ENCODE measurements at places on chromosomes 4 and X.

- DNase-seq = no peak
Observed at GRCh38 chr4:135123632-135124031, 922.0 kb upstream of the PABPC4L start.

DNA sequence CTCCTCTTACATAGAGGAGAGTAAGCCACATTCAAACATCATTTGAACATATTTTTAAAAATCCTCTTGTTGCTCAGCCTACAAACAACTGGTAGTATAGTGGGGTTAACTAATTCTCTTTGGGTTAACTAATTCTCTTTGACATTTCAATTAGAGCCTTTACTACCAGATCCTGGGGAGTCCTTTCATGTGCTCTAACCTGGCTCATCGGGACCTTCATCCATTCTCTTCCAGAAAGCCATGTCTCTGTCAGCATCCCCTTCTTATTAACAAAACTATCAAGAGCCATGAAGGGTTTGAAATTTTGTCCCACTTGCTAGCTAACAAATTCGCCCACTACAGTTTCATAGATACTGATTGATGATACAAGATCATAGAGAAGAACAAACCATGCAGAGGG, 349.8 kb upstream of the PABPC4L start:
- no peak for DNase-seq

- no peak for DNase-seq
Observed at GRCh38 chrX:152897222-152898131, at the start of gene ZNF185. TSS of gene ZNF185 (plus strand) at chrX:152898067. CDS start at chrX:152914490, 16,423 bp downstream.

DNA sequence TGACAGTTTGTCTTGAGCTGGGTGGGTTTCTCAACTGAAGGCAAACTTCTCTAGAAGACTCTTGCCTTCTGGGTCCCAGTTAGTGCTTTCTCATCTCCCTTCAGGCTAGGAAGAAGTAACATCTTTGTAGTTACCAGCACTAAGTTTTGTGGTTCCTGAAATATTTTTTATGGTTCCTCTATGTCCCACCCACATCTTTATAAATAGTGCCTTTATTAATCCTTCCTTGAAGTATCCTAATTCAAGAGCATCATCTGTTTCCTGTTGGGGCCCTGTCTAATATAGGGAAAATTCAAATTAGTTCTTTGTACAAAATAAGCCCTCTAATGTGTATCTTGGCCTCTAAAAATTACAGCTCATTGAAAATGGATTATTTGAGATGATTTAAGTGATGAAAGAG, 147.4 kb upstream of the MAOA start:
- no peak for DNase-seq

- DNase-seq = no peak
Observed at GRCh38 chr4:182711211-182711610, 206.0 kb downstream of the DCTD start.

DNA sequence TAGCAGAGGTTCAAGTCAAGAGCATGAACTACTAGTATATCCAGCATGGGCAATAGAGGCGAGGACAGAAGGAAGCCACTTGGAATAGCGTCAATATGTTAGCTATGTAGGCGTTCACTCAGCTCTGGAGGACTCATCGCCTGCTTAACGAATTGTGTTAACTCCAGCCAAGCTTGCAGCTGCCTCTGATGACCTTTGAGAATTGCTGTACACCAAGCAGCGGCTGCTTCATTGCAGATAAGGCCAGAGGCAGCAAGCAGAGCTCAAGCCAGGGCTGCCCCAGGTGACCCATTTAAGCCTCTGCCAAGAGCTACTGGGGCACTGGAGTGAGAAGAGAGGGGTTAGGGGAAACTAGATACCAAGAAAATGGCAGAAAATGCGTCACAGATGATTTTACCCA, 160.2 kb upstream of the IGFBP7 start:
- DNase-seq = no peak

DNA sequence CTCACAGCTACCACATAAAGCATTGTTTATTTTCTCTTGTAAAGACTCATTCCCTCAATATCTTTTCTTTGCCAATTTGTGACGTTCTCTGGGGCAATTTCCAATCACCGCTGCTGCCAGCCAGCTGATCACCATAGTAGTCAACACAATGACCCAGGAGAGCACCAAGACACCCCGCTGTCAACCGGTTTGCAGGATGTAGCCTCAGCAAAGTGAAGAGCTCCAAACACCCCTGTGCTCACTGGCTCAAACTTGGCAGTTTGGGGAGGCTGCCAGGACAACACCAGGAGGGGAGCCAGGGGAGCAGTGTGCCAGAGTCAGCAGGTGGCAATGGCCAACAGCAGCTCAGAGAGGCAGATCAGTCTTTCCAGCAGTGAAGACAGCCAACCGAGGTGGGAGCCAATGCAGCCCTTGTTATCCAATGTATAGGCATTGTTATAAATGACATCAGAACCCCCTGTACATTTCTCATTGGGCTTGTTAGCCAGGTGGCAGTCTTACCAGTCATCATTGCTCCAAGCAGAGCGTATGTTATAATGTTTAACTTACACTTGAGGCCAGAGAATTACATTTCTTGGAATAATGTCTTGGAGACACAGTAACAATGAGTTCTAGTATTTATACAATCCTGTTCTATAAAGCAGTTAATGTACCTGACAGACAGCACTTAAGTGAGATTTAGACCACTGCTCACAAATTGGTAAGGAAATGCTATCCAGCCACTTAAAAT, 274.9 kb upstream of the GK2 start:
- no peak for DNase-seq

DNA sequence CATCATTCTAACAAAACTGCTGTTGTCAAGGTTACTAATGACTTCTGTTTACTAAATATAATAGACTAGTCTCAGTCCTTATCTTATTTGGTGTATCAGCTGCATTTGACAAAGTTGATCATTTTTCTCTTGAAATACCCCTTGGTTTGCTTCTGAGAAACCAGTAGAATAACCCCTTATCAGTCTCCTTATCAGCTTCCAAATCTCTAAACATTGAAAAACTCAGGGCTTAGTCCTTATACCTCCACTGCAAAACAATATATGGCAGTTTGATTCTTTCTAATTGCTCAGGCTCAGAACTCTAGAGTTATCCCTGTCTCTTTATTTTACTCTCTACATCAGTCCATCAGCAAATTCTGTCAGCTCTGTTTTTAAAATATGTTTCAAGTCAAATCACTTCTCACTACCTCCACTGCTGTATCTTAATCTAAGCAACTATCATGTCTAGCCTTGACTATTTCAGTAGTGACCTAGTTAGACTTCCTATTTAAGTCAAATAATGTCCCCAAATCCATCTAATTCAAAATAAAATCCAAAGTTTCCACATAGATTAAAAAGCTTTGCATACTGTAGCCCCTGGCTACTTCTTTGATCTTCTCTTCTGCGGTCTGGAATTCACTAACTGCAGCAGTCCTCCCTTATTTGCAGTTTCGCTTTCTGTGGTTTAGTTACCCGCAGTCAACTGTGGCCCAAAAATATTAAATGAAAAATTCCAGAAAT, 87.1 kb upstream of the NPNT start:
- DNase-seq = no peak

- no peak for DNase-seq
Observed at GRCh38 chr4:37960098-37960497, at the start of gene PTTG2. TSS of gene PTTG2 (plus strand) at chr4:37960398. CDS start at chr4:37960435, 37 bp downstream.

- peak; percentile 70 for DNase-seq
Observed at GRCh38 chrX:46836701-46837557, at the start of gene RP2. TSS of gene RP2 (plus strand) at chrX:46837043. CDS start at chrX:46837101, 58 bp downstream.

- no peak for DNase-seq
Observed at GRCh38 chr4:4666693-4667621, 125.1 kb upstream of the STX18 start.

- DNase-seq = no peak
Observed at GRCh38 chrX:131213400-131213799, 75.7 kb downstream of the IGSF1 start.

DNA sequence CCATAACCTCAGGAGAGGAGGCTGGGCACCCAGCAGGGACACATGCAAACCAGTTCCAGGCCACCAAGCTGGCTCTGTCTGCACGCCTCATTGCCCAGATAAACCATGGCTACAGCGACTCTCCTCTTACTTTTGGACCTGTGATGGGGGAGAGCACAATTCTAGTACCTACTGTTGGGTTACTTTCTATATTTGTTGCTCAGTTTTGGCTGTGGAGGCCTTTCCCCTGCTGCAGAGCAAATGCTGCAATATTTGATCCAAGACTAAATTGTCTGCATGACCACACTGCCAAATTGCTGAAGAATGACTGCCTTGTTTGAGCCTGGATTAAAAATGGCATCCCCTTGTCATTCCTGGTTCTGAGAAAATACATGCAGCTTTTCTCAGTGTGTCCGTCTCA, 253.5 kb downstream of the ARHGAP10 start:
- no peak for DNase-seq

GRCh38 chrX:64204701-64205440, 637 bp downstream of the AMER1 start:
- DNase-seq = peak; percentile 0

- DNase-seq = no peak
Observed at GRCh38 chr4:149719357-149719756, 96.3 kb downstream of the IQCM start.

- DNase-seq = peak; percentile 29
Observed at GRCh38 chr4:184473499-184474262, 669 bp downstream of the IRF2 start.

DNA sequence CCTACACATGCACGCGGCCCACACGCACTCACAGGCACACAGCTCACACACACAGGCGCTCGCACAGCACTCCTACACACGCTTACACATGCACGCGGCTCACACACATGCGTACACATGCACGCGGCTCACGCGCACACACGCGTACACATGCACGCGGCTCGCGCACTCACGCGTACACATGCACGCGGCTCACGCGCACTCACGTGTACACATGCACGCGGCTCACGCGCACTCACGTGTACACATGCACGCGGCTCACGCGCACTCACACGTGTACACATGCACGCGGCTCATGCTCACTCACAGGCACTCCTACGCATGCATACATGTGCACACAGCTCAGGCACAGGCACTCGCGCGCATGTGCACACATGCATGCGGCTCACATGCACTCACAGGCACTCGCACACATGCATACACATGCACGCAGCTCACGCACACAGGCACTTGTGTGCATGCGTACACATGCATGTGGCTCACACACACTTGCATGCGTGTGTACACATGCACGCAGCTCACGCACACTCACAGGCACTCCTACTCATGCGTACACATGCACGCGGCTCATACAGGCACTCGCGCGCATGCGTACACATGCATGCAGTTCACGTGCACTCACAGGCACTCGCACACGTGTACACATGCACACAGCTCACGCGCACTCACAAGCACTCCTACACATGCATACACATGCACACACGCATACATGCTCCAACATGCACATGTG, 44.9 kb downstream of the GAK start:
- no peak for DNase-seq

GRCh38 chr4:155305619-155306018, 71.1 kb downstream of the MAP9 start:
- DNase-seq = no peak

DNA sequence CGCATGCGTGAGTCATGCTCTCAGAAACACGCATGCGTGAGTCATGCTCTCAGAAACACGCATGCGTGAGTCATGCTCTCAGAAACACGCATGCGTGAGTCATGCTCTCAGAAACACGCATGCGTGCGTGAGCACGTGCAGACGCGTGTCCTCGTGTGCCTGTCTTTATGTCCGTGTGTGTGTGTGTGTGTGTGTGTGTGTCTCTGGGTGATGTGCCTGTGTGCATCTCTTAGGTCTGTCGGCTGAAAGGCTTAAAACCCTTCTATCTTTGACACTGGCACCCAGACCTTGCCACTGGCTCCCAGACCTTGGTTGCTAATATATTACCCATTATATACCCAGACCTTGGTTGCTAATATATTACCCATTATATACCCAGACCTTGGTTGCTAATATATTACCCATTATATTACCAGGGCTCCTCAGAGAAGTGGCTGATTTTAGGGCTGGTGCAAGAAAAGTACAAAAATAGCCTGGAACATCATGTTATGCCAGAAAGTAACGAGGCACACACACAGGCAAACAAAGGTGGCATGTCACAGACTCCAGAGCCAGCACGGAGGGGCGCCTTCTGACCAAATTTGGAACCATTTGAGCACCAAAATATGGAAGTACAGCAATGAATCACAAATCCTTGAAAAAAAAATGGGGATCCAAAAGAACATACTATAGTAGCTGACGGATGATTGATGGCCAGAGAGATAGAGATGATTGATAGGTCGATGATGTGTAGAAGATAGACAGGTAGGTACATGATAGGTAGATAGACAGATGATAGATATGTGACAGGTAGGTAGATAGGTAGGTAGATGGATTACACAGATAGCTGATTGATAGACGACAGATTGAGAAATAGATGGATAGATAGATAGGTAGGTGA, 19.2 kb upstream of the ADRA2C start:
- no peak for DNase-seq

All from activated T-cell treated with anti-CD3 and anti-CD28 coated beads for 1 hour (primary cell).